ENCODE measurements at places on chromosomes 11 and 22.

- no peaks in the 10 kb centered on the region for H3K36me3 ChIP-seq
- no peaks in the 10 kb centered on the region for H3K4me1 ChIP-seq
- H3K27me3 ChIP-seq, result no peaks in the 10 kb centered on the region
Observed at GRCh38 chr11:122293296-122294023, 177.4 kb upstream of the BLID start.

DNA sequence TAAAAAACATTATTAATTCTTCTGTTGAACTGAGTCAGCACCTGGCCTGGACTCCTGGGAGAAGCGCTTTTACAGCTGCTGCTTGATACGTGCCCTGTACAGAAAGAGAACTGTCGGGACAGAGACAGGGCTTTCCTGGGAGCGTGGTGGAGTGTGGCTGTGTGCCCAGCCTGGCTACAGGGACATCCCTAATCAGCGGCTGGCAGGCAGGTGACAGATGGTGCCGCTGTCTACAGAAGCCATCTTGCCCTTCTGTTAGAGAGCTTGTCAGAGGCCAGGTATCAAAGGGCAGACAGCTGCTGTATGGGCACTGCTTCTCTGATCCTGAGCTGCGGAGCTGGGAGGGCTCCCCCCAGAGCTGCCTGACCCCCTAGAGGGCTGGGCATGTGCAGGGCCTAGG lies 361.8 kb downstream of the TENM4 start:
- no peak overlapping the region for H3K4me3 ChIP-seq
- H3K4me1 ChIP-seq, result peaks cover 2% of the 10 kb centered on the region
- peaks cover 16% of the 10 kb centered on the region for H3K27me3 ChIP-seq
- no peaks in the 10 kb centered on the region for H3K36me3 ChIP-seq
- no peak overlapping the region for H3K27ac ChIP-seq

DNA sequence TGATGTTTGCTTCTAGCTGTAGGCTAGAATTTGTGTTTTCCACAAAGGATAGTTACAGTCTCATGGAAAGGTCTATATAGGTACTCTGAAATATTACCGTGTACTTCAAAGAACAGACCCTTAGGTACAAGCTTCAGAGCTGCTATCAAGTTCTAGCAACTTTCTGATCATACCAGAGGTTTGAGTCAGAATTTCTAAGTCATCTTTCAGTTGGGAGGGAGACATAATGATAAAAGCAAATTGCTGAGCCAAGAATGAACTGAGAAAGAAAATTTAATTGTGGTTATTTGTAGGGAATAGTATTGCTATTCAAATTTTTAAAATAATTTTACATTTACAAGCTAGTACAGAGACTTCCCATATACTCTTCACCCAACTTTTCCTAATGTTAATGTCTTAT lies 19.9 kb upstream of the ME3 start:
- DNase-seq, result no peak
- no peaks in the 10 kb centered on the region for H3K36me3 ChIP-seq
- no peak overlapping the region for H3K4me3 ChIP-seq
- H3K27ac ChIP-seq, result no peak overlapping the region
- H3K27me3 ChIP-seq, result peaks cover 7% of the 10 kb centered on the region

- H3K4me3 ChIP-seq, result peak overlapping the region; percentile 71
- H3K27me3 ChIP-seq, result no peaks in the 10 kb centered on the region
- H3K36me3 ChIP-seq, result no peaks in the 10 kb centered on the region
- peaks cover 19% of the 10 kb centered on the region for H3K4me1 ChIP-seq
- no peak overlapping the region for H3K27ac ChIP-seq
Observed at GRCh38 chr22:49934891-49935557, 16.6 kb downstream of the CRELD2 start.

- H3K27me3 ChIP-seq, result no peaks in the 10 kb centered on the region
- no peak overlapping the region for H3K27ac ChIP-seq
- H3K36me3 ChIP-seq, result no peaks in the 10 kb centered on the region
- no peak overlapping the region for H3K4me3 ChIP-seq
- DNase-seq, result no peak
Observed at GRCh38 chr22:37710675-37711074, 13.8 kb downstream of the TRIOBP start.

DNA sequence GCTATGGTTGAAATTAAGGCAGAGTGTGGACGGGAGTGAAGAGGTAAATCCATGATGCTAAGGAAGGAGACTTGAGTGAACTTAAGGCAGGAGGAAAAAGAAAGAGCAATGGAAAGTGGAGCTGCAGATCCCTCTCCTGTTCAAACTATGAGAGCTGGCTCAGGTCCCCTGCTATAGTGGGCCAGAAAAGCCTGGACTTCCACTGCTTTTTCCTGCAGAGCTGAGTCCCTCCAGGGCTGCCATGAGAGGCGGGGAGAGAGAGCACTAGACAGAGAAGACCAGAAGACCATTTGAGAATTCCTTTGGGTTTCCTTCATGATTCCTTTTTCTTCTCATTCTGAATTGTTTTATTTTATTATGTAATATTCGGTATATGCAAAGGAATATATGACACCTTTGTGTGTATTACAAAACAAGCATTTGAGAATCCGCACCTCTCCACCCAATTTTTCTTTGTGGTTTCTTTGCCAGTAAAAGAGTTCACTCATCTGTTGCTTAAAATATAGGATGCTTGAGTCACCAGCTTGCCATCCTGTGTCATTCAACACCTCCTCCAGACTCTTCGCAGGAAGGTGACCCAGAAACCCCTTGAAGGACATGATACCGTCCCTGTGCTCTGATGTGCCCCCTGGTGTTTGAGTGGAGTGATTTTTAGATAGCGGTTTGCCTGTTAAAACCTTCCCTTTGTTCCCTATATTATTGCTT lies 24.4 kb downstream of the SREBF2 start:
- peaks cover 38% of the 10 kb centered on the region for H3K4me1 ChIP-seq
- H3K36me3 ChIP-seq, result no peaks in the 10 kb centered on the region
- peak overlapping the region; percentile 19 for H3K4me3 ChIP-seq
- peak overlapping the region; percentile 92 for H3K27ac ChIP-seq

DNA sequence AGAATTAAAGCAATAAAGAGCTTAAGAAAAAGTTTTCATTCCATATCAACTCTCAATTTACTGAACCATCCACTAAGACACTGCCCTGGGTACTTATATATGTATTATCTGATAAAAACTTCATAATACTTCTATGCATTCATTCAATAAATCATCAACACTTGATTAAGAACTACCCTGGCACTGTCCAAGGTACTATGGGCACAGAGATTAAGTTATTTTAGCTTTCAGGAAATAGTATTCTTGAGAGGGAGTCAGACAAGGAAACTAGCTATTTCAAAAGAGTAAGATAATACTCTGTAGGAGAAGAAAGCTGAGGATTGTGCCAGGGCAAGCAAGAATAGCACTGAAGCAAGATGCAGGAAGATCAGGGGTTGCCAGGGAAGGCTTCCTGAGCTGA lies 640.8 kb downstream of the FAM181B start:
- H3K36me3 ChIP-seq, result no peaks in the 10 kb centered on the region
- H3K4me1 ChIP-seq, result no peaks in the 10 kb centered on the region
- H3K4me3 ChIP-seq, result no peak overlapping the region
- DNase-seq, result no peak
- H3K27me3 ChIP-seq, result no peaks in the 10 kb centered on the region

Data from T-helper 17 cell (primary cell).